ENCODE measurements at places on chromosomes 3 and 15.

DNA sequence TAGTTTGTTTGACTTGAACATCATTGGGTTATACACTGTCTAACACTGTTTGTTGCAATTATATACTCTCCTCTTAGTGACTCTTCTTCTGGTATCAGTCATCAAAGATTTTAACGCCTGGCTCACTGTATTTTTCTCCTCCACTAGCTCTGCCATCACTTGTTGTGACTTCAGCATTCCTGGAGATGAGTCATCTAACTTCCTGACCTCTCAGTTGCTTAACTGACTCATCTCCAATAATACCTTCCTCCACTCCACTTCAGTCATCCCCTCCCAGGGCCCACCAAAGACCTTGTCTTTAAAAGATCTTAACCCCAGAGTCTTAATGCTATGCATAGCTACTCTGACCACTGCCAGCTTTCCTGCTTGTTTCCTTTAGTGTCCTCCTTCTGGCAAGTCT, 28.6 kb upstream of the CLSTN2 start:
- DNase-seq, result peak; percentile 66

DNA sequence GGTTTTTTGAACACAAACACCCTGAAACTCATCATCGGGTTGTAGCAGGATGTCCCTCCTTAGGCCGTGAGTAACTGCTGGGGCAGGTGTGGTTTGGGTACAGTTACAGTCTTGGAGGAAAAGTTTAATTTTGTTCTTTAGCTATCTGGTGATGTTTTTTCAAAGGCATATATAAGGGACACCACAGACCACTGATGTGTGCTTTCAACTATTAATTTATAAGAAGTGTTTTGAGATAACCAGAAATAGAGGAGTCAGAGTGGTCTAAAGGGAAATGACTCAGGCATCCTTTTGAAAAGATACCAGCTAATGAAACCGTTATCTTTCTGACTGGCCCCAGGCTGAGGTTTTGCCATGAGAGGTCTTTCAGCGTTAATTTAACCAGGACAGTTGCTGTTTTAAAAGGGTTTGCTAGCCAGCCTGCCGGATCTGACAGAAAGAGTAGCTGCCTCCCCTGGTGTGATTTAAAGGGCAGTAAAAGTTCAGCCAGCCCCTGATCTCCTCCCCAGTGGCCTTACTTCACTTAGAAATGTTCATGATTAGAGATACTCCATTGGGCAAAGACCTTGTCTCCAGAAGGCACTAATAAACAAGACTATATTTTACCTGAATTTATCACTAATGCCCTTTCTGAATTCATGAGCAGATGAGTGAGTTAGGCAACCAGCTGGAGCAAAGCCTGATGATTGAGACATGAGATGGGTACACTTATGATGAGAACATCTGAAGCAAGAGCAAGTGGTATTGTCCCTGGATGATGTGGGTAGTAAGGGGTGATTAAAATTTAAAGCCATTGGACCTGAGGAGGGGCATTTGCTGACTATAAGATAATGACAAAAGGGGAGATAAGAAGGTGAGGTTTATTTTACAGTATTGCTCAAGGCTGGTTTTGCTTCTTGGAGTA, 482.5 kb upstream of the TBL1XR1 start:
- DNase-seq, result peak; percentile 67

GRCh38 chr15:68278345-68278594, 725 bp downstream of the FEM1B start:
- DNase-seq, result no peak

GRCh38 chr3:187774185-187774789, 29.0 kb upstream of the BCL6 start:
- DNase-seq, result no peak

DNA sequence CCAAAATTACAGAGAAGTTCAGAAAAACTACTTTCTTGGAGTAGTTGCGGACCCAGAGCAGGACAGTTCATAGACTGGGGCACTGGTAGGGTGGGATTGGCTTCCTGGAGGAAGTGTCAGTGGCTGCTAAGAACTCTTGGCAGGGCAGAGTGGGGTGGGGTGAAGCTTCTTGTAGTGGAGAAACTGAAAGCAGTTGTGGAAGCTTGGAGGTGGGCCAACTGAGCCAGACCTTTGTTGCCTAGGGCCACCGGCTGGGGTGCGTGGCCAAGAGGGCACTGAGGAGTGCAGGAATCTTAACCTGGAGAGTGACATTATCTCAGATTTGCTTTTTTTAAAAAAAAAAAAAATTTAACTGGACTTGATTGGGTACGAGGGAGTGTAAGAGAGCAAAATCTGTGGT, 3.1 kb downstream of the KAT2B start:
- peak; percentile 49 for DNase-seq

DNA sequence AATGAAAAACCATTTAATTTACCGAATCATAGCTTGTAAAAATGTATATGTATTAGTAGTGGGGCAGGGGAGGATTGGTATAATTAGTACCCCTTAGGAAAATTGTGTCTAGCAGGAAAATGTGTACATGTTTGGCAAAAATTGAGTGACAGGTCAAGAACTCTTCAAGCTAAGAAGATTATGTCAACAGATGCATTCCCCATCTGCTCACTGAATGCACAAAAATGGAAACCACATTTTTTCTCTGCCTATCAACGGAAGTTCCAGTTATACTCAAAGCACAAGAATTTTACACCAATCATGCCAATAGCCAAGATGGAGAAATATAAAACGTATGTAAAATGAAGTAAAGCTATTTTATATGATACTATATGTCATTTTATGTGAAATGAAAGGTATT, 377.8 kb downstream of the KCNH8 start:
- no peak for DNase-seq

- DNase-seq, result peak; percentile 5
Observed at GRCh38 chr3:168249205-168249549, 153.5 kb upstream of the GOLIM4 start.

GRCh38 chr3:104412608-104413580, 953.8 kb upstream of the ALCAM start:
- DNase-seq, result no peak

- DNase-seq, result no peak
Observed at GRCh38 chr3:2078821-2079220, 19.8 kb upstream of the CNTN4 start.

GRCh38 chr3:189629803-189630455, 1.3 kb upstream of the TP63 start:
- DNase-seq, result peak; percentile 35

DNA sequence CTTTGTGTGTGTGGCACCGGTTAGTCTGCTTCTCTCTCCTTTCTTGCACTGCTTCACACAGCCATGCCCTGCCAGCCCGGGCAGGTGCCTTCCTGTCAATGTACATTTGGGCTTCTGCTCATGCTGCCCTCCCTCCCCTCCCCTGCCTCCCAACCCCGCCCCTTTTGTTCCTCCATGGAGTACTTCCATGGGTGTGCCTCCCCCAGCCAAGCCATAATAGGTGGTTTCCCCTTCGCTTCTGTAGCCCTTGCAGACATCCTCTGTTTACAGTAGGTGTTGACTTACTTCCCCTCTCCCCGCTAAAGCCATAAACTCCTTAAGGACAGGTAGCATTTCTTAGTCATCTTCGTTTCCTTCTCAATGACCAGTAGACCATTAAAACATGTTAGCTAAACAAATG, 31.8 kb upstream of the CRTC3 start:
- DNase-seq, result no peak

GRCh38 chr3:156106721-156107373, 13.5 kb upstream of the KCNAB1 start:
- no peak for DNase-seq

DNA sequence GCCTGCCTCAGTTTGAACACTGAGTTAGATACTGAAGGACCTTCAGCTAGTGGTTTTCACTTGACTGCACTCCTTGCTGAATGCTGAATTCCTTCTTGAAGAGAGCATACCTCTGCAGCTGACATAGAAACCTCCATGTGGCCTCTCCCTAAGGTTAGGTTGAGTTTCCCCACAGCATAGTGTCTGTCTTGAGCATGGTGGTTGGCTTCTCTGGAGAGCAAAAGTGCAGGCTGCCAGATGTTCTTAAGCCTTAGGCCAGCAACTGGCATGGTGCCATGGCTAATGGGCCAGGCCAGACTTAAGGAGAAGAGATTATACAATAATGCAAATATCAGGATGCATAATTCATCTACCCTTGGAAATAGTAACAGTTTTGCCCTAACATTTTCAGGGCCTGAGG, 545.6 kb upstream of the ZNF385D start:
- peak; percentile 58 for DNase-seq

DNA sequence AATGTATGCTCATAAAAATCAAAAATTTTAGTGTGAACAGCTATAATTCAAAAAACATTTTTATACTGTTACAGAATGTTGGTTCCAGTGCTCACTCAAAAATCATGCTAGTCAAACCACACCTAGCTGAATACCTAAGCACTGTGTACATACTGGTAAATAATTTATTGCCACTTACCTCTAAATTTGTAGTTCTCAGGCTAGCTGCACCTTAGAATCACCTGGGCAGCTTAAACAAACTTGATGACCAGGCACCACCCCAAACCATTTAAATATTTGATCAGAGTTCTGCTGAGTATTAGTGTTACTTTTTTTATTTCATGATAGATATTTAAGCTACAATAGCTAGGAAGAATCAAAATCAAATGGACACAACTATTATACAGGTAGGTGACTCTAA, 32.3 kb upstream of the TMCO5A start:
- DNase-seq, result no peak

DNA sequence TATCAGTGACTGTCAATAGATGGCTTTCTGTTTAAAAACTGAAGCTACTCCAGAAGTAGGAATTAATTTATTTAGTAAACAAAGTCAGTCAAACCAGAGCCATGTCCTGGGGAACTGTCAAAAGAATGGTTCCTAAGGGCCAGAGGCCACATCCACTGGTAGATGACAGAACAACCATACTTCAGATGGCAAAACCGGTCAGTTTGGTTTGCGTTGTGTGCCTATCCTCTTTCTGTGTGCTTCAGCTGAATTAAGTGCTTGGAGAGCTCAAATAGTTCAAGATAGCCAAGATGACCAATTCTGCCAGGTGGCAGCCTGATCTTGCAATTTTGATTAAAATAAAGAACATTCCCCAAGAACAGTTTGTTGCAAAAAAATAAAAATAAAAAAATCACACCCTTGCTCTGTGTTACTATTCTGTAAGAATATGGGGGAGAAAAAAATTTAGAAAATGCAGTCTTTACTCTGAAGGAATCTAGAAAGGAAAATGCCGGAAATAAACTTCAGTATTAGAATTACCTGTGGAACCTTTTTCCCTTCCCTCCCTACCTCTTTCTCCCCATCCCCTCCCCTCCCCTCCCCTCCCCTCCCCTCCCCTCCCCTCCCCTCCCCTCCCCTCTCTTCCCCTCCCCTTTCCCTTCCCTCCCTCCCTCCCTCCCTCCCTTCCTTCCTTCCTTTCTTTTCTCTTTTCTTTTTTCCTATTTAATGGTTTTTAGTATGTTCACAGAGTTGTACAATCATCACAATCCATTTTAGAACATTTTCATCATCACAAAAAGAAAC, 2.5 kb downstream of the MAP3K13 start:
- no peak for DNase-seq

DNA sequence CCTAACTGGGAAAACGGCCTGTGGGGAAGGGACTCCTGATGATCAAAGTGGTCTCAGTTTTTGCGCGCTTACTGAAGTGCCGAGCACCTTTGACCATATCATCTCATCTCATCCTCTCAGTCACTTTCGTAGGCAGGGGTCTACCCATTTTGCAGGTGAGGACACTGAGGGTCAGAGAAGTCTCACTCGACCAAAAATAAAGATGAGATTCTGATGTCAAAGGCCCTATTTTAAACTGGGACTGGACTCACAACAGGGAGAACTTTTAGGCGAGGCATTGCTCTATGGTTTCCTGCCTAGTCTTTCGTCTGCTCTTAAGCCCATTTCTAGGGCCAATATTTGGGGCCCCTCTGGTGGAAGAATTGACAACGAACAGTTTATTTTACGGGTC, 830 bp downstream of the SLC6A11 start:
- DNase-seq, result no peak

DNA sequence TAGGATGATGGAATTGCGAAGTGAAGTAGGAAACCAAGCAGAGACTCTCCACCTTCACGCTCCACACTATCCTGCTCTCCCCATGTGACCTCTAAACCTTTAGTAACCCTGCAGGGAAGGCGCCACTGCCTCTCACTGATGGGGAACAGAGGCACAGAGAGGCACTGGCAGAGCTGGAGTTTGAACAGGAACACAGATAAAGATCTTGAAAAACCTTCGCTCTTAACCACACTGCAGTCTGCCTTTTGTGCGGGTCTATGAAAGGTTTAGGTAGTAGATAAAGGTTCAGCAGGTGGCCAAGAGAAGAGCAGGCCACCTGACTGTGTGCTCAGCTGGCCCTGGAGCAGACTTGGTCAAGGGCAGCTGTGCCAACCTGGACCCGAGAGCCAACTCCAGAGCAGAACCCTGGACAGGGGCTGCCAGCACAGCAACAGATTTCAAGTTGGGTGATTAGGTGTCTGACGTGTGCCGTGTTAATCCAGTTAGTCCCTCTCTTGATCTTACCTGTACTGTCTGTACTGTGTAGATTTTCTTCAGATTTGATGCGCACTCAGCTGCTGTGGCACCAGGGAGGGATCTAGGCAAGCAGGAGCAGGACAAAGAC, 15.2 kb downstream of the EIF4E3 start:
- DNase-seq, result no peak

- no peak for DNase-seq
Observed at GRCh38 chr3:17313746-17314145, 428.7 kb downstream of the TBC1D5 start.

DNA sequence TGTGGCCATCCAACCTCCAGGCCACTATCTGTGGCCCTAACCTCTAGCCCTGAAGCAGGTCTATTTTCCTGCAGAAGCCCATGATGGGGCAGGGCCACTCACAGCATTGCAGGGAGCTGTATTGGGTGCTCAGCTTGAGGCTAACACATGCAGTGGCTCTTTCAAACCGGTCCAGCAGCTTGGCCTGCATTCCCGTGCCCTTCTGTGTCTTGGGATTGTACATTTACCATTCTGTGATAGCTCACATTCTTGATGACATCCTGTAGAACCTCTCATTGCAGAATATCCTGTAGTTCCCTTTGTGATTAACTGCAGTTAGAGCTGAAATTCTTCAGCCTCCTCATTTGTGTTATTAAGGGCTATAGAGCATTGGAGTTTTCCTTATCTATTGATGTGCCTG, 60.8 kb upstream of the ANKRD34C start:
- no peak for DNase-seq

DNA sequence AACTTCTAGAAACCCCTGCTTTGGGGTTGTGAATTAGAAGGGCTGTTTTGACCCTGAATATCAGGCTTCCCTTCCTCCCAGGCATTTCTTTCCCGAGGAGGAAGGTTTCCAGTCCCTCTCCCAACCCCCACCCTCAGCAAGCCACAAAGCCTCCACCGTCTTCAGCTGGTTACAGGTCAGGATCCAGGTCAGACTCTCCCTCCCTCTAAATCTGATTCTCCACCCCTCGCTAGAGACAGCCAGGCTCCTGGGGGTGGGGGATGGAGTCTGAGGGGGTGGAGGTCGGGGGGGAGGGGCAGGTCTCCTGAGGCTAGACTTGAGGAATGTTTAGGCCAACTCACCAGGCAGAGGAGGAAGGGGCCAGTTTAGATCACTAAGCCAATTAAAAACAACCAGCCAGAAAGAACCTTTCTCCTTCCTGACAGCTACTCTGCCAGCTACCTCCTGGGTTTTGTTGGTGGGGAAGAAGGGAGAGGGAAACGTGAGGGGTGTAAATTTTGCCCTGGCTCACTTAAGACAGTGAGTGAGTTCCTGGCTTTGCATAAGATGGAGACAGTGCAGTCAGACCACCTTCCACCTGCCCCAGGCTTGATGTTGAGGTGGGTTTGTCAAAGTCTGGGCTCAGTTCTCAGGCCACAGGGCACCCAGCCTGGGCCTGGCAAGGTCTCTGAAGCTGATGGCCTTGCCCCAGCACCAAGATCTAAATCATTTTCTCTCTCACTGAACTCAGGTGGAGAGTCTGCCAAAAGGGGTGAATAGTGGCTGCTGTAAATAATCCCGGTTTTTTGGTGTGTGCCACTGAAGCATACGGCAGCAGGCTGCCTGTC, 19.5 kb downstream of the BMF start:
- DNase-seq, result no peak
